ENCODE measurements at places on chromosomes 5 and 9.
A peak's percentile ranks its signal among the peaks of the same experiment; 100 is the strongest.

DNA sequence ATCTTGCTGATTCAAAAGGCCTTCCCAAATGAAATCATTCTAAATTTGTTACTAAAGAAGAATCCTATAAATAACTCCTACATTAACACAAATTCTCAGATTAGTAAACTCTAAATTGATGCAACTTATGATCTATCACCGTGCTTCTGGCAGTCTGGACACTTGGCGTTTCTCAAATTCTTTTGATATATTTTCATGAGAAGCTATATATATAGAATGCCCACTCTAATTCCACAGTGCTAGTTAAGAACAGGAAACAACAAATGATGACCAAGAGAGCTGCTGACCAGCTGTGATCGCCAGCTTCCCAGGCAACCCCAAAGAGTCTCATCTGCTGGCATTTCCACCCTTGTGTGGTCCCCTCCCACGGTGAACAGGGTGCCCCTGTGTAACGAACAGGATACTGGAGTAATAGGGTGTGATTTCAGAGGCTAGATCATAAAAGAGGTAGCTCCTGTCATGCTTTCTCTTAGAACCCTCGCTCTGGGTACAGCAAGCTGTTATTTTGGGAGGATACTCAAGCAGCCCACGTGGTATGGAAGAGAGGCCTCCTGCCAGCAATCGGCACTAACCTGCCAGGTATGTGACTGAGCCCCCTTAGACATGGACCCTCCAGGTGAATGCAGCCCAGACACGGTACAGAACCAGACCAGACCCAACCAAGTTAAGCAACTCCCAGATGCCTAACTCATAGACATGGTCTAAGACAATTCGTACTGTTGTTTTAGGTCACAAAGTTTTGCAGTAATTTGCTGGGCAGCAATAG, 64.7 kb downstream of the CDC14B start:
- DNase-seq: no peak

DNA sequence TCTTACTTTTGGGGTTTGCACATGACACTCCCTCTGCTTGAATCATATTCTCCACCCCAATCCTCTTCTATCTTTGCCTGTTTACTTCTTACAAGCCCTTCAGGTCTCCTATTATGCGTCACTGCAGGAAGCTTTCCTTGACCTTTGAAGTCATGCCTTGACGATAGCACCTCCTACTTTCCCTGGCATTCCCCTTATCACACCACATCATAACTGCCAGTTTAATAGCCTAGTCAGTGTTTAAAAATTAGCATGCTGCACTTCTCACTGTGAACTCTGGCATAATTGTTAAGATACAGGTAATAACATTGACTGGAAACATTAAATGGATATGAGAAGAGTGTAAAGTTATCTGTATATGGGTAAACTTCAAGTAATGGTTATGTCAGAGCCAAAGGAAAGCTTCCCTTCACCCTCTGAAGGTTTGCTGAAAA, 37.1 kb upstream of the CEP120 start:
- DNase-seq: no peak

DNA sequence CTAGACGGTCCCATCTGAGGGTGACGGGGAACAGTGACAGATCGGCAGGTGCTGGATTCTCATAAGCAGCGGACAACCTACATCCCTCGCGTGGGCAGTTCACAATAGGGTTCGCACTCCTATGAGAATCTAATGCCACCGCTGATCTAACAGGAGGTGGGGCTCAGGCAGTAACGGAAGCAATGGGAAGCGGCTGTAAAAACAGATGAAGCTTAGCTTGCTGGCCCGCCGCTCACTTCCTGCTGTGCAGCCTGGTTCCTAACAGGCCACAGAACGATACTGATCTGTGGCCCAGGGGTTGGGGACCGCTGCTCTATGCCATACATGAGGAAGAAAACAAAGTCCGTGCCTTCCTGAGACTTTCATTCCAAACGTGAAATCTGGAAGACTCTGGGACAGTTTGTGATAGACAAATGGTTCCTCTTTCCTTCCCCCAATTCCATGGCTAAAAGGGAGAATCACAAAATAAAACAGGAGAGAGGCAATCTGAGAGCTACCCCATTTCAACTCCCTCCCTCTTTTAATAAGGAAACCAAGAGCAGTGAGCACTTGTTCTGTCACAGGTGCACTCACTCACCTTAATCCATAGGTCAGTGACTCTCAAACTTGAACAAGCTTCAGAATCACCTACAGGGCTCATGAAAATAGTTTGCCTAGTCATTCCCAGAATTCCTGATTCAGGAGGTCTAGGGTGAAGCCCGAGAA, 12.1 kb downstream of the PDCL start:
- DNase-seq: no peak

- peak; percentile 22 for DNase-seq
These were observed 147.0 kb downstream of the CAVIN4 start for GRCh38 chr9:100724886-100725285.

DNA sequence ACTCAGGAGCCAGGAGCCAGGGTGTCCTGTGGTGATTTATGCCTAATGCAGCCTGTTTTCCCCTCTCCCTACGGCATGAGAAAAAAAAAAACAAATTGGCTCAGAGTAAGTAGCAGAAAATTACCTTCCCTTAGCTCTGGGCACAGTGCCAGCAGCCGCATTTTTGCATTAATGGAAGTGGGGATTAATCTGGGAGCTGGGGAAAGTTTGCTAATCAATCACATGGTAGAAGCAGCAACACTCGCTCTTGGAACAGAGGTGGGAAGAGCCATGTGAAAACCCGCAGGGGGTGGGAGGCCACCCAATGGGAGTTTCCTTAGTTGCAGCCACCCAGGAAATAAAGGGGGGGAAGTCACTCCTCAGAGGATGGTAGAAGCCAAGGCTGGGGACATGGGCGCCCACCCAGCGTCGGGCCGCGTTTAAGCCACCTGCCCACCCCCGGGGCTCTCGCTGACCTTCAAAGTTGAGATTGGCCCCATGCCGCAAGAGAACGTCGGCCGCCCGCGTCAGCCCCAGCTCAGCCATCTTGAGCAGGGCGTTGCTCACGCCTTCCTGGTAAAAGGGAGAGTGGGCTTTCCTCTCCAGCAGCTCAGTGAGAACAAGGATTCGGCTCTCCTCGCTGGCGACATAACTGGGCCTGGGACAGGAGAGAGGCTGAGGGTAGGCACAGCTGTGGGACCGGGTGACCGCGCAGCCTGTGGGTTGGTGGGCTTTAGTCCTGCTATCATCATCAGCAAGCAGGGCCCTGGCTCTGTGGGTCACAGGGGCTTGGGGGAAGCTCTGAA, 1.7 kb downstream of the ASB6 start:
- no peak for DNase-seq

DNA sequence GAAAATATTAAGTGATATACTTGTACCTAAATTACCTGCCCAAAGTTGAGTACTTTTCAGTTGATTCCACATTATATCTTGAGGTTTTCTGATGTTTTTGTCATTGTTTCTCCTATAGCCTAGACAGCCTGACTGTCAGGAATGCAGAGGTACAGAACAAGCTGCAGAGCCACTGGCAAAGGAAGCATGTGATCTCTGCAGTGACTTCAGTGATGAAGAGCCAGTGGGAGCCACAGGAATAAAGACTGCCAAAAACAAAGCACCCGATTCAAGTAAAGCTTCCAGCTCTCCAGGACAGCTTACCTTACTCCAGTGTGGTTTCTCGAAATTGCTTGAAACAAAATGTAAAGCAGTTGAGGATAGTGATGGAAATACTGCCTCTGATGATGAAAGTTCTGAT, 96.3 kb downstream of the ERCC6L2 start:
- DNase-seq: no peak

- no peak for DNase-seq
These were observed 4.0 kb downstream of the SEC61B start for GRCh38 chr9:99226054-99226453.

DNA sequence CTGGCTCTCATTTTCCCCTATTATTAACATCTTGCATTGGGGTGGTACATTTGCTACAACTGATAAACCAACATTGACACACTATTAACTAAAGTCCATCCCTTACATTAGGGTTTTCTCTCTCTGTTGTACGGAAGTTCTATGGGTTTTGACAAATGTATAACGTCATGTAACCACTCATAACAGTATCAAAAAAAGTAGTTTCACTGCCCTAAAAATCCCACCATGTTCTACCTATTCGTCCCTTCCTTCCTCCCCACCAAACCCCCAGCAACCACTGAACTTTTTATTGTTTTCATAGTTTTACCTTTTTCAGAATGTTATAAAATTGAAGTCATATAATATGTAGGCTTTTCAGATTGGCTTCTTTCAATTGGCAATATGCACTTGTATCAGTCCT, 40.1 kb downstream of the MLLT3 start:
- DNase-seq: no peak

- DNase-seq: no peak
These were observed 40.6 kb upstream of the SLIT3 start for GRCh38 chr5:169341556-169341955.

GRCh38 chr9:34405719-34406118, 29.0 kb upstream of the MYORG start:
- no peak for DNase-seq

GRCh38 chr5:132202711-132203463, 24.8 kb downstream of the P4HA2 start:
- DNase-seq: no peak

DNA sequence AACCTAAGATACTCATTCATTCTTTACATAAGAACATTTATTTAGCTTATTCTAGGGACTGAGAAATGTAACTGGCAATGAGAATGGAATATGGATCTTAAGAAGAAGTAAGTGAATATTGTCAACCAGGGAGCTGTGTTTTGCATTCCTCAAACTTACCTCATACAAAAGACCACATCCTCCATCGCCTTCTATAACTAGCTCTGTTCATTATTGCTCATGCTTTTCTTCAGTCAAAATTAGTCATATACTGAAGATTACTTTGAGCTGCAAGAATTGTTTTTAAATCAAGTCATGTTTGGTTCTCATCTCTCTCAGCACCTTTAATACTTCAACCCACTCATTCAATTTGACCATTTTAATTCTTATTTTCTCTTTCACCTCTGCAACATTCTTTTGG, 140.3 kb upstream of the RASA1 start:
- no peak for DNase-seq

DNA sequence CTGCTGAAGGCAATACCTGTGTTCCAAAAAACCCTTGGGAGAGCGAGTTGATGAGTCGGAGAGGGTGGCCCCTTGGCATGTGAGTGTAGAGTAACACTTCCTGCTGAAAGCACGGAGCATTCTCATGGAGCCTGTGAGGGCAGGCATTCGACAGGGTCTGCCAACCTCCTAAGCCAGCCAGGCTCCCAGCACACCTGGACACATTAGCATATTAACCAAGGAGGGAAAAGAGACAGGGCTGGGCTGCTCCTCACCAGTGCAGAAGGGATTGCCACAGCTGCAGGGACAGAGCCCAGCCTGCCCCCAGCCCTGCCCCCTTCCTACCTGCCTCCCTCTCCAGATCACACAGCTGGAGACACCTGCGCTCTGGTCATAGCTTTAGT, 46.4 kb upstream of the SEMA4D start:
- no peak for DNase-seq

- no peak for DNase-seq
These were observed 29.7 kb downstream of the ZNF462 start for GRCh38 chr9:106892632-106893031.

GRCh38 chr5:102545175-102545574, 46.4 kb upstream of the SLCO6A1 start:
- DNase-seq: no peak

DNA sequence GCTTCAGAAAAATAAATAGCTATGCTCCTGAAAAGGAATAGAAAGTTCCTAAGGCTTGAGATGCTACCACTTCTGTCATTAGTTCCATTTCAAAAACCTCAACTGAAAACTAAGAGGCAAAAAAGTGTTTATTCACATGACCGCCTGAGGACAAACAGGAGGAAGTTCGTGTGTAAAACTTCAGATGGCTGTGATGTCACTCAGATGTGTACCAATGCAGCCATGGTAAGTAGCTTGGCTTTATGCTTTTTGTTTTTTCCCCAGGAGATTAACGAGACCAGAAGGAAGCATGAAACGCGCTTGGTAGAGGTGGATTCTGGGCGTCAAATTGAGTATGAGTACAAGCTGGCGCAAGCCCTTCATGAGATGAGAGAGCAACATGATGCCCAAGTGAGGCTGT, 33.0 kb downstream of the LMNB1 start:
- no peak for DNase-seq

GRCh38 chr5:95778713-95779436, 43.7 kb downstream of the GLRX start:
- no peak for DNase-seq

GRCh38 chr9:99387431-99387830, 165.3 kb downstream of the SEC61B start:
- no peak for DNase-seq

GRCh38 chr5:176922817-176923216, 23.7 kb upstream of the HK3 start:
- no peak for DNase-seq

DNA sequence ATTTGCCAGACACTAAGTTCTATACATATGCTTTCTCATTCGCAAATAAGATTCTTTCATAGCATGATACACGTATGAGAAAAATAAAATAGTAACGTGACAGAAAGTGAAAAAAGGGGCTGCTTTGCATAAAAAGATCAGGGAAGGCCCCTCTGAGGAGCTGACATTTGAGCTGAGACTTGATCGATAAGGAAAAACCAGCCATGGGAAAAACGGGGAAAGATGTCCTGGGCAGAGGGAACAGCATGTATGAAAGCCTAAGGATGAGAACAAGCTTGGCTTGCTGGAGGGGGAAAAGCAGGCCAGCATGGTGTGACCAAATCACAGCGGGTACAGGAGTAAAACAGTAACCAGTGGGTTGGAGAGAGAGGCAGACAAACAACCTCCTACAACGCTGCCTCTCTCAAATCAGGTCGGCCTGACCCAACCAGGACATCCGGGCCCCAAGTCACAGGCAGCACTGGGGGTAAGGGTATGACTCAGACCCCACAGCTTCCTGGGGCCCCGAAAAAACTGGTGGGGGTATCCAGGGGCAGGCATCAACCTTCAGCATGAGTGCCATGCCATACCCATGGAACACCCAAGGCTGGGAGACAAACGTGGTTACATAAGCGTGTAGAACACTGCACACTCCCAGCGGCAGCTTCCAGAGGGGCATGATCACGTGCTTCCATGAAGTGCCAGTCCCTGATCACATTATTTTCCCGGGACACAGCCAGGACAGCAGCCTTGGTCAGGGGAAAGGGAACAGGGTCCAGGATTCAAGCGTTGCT, 2.2 kb downstream of the TNIP1 start:
- DNase-seq: no peak

DNA sequence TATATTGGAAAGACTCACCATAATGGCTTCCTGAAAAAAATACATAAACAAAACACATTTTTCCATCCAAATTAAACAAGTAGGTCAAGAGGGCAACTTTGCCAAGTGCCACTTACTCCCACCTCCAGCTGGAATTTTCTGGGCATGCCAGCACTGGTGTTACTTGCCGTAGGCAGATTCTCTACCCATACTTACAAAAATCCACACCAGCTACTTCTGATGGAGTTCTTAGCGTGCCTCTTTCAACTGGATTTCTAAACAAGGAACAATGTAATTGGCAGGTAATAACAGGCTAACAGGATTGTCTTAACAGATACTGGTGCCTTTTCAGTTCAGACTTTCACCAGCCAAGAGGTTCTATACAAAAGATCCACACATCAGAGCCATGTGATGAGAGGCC, 301.4 kb downstream of the MLLT3 start:
- DNase-seq: no peak

Data from NCI-H774 (cell line).